Cardiac septum (tissue), 1 donor: ENCODE measurements at places on chromosomes 1 and 21. TPM values are rescaled to one million over a fixed set of nuclear protein-coding genes. Genes with fewer than 3 reads are reported as not detected.

The GLMP gene
- total RNA-seq = 15.2 TPM

The OR2AK2 gene
- not detected for total RNA-seq

The APCS gene
- not detected for total RNA-seq

The ICOSLG gene
- total RNA-seq = 1.5 TPM

The RHBDL2 gene
- total RNA-seq = not detected

The SLC45A1 gene
- 1.8 TPM for total RNA-seq

The DNALI1 gene
- total RNA-seq = 3.0 TPM

DNA sequence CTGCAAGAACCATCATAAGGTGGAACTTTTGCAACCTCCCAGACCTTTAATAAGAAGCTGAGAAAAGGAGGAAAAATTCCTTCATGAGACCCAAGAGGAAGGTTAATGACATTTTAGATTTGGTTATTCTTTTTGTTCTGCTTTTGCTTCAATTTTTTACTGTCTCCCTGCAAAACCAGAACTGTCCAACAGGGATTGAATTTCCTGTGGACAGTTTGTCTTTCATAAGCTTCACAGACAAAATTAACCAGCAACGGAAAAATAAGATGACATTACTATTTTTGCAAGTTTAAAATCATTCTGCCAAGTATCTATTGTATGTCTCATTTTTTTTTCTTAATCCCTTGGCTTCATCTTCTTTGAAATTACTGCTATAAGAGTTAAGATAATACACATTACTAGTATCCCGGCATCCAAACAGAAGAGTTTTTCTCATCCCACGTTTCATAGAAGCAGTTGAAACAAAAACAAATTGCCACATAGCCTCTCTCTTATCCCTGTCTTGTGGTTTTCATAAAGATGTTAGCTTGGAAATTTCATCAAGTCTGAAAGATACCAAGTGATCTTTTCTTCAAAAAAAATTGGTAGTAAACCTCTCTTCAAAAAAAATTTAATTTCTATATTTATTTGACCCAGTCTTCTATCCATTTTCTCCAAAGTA, 465.3 kb upstream of the PTBP2 start:
- no peak for DNase-seq

- no peak for DNase-seq
Measured at GRCh38 chr1:197081117-197081753, 14.2 kb upstream of the F13B start.

DNA sequence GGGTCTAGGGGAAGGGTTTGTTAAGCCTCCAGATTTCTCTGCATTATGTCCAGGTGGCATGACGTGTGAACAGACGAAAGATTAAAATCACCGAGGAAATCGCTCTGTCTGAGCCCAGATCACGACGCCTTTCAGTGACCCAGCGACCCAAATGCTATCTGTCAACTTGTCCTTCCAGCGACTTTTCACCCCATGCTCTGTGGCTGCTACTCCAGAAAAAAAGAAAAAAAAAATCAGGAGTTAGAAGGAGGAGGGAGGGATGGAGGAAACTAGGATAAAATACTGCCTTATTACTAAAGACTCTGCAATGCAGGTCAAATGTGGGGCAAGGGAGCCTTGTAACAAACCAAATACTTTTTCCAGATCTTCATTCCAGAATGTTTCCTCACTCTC, 352.0 kb downstream of the NUF2 start:
- no peak for DNase-seq

GRCh38 chr1:231460614-231461013, 38.5 kb upstream of the EGLN1 start:
- DNase-seq = no peak

GRCh38 chr1:199221371-199222150, 582.7 kb downstream of the PTPRC start:
- DNase-seq = no peak

DNA sequence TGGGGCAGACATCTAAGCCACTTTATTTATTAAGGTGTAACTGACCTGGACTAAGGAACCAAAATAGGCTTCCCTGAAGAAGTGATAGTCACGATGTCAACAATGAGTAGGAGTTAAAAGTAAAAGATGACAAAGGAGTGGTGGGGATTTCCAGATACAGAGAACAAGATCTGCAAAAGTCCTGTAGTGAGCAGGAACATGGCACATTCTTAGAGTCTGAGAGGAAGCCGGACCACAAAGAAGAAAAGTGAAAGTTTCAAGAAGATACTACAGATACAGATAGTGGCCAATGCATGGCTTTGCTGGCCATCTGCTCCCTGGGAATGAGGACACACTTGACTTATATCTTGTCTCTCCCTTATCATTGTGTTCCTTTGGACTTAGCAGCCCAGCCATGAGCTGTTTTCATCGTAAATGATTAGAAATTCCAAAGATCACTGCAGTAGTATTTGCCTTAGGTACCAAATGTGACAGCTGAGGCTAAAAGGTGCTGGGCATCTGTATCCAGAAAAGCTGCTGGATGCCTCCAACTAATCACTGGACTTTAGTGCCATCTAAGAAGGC, 302.4 kb upstream of the NR5A2 start:
- no peak for DNase-seq

- DNase-seq = no peak
Measured at GRCh38 chr1:51189421-51190073, 46.5 kb upstream of the RNF11 start.

DNA sequence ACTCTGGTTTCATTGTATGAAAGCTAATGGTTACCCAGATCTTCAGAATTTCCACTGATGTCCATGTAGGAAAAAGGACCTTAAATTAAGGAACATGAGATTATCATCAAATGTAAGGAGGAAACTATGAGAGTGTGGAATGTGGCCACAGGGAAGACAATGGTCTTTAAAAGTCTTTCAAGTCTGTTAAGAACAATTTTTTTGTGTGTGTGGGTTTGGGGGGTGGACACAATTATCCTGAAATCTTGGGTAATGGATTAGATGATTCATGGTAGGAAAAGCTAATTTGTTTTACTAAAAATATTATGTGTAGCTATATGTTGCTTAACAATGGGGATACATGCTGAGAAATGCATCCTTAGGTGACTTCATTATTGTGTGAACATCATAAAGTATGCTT, 72.9 kb downstream of the PLA2G4A start:
- no peak for DNase-seq

- DNase-seq = peak; percentile 91
Measured at GRCh38 chr1:156122519-156123355, 8.2 kb downstream of the LMNA start.

- DNase-seq = no peak
Measured at GRCh38 chr1:94553323-94553730, 11.8 kb upstream of the F3 start.

DNA sequence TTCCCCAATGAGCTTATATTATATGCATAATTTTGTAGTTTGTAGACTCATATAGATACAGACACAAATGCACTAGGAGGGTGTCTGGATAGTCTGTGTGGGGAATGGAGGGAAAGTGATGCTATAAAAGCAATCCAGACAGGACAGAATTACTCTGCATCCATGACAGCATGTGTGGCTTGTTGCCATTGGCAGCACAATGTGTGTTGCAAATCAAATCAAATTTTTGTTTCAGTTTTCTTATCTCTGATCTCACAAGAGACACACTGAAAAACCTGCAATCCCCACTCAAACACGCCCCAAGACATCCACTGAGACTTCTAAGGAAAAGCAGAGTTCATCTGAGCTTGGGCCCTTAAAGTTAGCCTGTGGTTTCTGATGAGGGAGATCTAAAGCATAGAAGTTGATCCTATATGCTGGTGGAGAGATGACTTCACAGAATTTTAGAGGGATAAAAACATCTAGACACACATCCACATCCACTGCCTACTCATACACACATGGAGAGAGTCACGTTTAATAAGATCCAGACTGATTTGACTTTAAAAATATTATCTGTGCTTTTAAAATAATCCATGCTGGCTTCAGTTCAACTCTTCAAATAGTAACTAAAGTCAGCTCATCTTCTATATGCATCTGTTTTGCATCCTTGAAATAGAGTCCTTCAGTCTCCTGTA, 313.0 kb upstream of the PLXNA2 start:
- DNase-seq = no peak

DNA sequence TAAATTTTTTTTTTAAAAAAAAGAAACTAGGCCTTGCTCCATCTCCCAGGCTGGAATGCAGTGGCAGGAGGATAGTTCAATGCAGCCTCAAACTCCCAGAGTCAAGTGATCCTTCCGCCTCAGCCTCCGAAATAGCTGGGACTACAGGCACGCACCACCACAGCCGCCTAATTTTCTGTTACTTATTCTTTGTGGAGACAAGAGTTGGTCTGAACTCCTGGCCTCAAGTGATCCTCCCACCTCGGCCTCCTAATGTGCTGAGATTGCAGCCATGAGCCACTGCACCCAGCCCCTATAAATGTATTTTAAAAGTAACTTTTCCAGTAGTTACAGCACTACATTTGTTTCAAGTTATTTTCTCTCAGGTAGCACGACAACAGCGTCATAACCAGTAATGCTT, 2.3 kb downstream of the BRWD1 start:
- DNase-seq = no peak

- DNase-seq = no peak
Measured at GRCh38 chr1:222761083-222761482, 24.1 kb downstream of the FAM177B start.

GRCh38 chr1:21865943-21866706, 54.1 kb downstream of the LDLRAD2 start:
- no peak for DNase-seq

DNA sequence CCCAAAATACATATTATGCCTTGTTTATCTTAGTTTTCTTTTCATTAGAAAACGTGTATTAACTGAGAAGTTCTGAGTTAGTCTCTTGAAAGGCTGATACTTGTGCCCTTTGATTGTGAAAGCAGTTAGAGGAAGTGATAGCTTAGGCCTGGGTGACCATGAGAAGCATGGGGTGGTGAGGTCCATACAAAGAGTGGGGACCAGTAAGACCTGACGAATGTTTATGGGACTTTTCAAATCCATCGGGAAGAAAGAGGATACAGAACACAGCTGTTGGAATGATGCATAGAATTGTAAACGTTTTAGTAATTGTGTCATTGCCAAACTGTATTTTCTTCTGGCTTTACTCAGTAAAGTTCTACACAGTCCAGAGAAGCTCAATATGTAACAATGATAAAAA, 259.8 kb downstream of the LMO4 start:
- no peak for DNase-seq
